GDM1 (cell line): ENCODE measurements at places on chromosomes 1 and 21.
A peak's percentile ranks its signal among the peaks of the same experiment; 100 is the strongest.

DNA sequence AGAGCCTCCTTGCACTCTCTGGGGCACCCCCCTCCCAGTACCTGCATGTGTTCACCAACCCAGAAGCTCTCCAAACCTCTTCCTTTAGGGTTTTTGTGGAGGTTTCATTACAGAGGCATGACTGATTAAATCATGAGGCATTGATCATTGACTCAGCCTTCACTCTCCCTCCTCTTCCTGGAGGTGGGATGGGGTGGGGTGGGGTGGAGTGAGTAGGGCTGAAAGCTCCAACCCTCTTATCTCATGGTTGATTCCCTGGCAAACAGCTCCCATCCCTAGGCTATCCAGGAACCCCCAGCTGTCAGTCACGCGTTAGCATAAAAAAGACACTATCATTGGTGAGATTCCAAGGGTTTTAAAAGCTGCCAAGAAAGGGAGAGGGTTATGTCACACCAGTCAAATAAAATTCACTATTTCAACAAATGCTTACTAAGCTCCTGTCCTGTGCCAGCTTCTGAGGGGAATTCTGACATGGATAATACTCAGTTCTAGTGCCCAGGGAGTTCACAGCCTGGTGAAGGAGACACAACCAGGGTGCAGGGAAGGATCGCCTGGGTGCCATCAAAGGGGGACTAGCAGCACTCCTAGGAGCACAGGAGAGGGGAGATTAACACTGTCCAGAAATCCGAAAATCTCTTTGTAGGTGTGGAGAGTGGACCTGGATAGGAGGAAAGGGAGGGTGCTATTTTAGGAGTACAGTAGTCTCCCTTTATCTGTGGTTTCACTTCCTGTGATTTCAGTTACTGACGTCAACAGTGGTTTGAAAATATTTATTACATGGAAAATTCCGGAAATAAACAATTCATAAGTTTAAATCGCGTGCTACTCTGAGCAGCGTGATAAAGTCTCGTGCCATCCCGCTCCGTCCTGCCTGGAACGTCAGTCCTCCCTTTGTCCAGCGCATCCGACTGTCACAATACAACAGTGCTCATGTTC, 6.8 kb upstream of the IL24 start:
- DNase-seq: no peak

- no peak for DNase-seq
Observed at GRCh38 chr1:230386637-230387262, 39.4 kb downstream of the PGBD5 start.

DNA sequence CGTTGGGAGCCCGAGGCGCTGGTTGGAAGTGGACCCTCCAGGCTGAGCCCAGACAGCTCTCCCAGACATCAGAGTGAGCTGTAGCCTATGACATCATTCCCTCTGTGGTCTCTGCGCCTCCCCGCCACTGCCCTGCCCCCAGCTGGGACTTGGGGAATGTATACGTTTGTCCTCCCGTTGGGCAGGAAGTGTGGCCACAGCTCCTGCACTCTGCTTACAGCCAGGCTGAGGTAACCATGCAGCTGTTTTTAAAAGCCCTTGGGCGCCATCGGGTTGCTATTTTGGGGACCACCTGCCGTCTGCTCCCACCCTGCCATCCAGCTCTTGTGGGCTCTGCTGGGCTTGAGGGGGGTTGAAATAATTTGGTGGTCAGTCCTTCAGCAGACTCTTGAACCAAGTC, 7.8 kb downstream of the VASH2 start:
- no peak for DNase-seq

GRCh38 chr1:25180996-25181395, 51.3 kb downstream of the SYF2 start:
- no peak for DNase-seq

GRCh38 chr1:157469752-157470675, 82.3 kb downstream of the FCRL5 start:
- DNase-seq: peak; percentile 17

DNA sequence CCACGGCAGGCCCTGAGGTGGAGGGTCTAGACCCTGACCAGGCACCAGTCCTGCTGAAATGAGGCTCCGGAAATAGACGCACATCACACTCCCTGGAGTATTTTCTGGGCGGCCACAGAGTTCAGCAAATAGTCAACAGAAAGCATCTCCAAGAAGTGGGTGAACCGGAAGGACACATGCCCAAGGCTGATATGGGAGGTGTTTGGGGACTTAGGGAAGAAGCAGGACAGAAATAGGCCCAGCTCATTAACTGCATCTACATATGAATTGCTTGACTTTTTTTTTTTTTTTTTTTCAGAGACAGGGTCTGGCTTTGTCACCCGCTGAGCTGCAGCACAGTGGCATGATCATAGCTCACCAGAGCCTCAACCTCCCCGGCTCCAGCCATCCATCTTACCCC, 36.5 kb upstream of the GPR157 start:
- DNase-seq: no peak

GRCh38 chr1:6860401-6860800, 75.1 kb downstream of the CAMTA1 start:
- DNase-seq: no peak

GRCh38 chr1:20530306-20530705, 22.1 kb upstream of the FAM43B start:
- DNase-seq: no peak

- no peak for DNase-seq
Observed at GRCh38 chr1:199071080-199071479, 432.2 kb downstream of the PTPRC start.

GRCh38 chr1:10105484-10105883, 72.7 kb downstream of the UBE4B start:
- DNase-seq: no peak

DNA sequence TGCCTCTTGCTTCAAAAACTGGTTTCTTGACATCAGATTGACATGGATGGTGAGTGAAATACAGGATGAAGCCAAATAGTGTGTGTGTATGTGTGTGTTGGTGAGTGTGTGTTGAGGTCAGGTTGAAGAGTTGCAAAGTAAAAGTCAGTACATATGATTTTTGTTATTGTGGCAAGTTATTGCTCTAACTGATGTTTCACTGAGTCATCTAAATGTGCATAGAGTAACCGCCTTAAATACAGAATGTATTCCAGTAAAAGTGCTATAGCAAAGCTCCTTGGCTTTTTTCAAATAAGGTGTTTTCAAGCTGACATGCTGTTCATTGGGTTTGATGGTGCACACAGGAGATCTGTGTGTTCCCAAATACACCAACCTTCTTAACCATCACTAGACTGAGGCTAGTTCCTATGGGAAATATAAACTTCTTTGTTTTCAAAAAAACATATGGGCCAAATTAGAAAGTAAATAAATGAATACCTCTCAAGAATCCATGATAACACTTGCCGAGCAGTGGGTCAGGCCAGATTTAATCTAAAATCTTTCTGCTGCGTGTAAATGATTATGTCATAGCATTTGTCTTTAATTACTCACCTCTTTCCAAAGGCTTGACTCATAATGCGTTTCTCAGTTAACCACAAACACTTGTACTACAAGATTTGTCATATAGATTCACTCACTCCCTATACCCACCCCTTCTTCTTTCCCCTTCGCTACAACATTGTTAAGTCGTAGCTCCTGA, 151.1 kb downstream of the LYPLAL1 start:
- no peak for DNase-seq

DNA sequence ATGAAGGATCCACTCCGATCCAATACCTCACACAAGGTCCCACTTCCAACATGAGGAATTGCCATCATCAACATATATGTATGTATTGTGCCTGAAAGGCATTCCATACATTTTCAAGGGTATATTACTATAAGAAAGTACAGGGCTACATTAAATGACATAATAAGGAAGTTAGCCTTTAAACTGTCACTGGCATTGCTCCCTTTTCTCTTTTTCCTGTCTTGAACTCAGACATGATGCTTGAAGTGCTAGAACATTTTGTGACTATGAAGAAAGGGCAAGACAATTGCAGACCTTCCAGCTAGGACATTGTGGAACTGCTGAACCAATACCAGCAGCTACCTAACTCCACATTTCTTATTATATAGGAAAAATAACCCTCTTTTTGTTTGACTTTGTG, 2.9 kb upstream of the TSPAN2 start:
- no peak for DNase-seq

DNA sequence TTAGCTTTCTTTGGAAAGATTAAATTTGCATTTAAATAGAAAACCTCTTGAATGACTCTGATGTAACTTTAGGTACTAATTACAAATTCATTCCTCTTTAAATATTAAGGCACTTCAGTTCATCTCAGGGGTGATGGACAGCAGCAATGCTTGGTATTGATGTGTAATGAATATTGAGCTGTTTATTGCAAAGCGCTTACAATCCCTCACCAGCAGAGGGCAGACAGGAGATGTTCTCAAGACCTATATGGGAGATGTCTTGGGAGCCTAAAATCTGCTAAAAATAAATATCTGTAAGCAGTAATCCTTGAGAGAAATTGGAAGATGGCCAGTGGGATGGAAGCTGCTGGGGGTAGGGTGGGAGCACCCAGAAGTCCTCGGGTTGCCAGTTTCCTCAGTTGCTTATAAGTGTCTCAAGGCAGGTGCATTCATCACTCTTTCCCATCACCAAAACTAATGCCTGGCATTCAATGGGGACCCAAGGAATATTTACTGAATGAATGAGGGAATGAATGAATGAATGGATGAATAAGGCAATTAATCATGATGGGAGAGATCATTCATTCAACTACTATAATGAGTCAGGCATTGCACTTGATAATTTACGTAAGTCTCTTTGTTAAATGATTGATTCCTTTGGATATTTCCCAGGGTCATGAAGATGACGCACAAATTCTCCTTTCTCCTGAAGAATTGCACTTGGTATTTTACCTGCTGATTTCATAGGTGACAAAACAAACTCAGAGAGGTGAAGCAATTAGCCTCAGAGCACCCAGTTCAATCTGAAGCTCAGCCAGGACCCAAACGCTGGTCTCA, 2.3 kb downstream of the KLHDC8A start:
- peak; percentile 13 for DNase-seq

GRCh38 chr1:202685641-202686040, 24.6 kb downstream of the SYT2 start:
- DNase-seq: no peak

GRCh38 chr1:227465256-227465655, 98.1 kb upstream of the ZNF678 start:
- DNase-seq: no peak

DNA sequence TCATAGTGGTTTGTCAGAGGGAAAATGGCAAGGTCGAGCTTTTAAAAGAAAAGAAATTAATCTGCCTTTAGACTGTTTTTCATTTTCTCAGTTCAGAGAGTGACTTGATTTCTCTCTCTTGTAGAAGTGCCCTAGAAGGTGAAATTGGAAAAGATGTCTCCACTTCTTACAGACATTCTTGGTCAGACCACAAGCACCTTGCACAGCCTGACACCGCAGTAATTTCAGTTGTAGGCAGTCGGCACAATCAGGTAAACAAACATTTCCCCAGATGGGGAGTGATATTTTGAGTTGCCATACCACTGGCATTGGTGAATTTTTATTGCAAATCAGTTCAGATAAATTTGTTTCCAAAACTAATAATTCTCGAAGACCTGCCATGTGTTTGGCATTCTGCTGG, 86.8 kb downstream of the PHTF1 start:
- no peak for DNase-seq

DNA sequence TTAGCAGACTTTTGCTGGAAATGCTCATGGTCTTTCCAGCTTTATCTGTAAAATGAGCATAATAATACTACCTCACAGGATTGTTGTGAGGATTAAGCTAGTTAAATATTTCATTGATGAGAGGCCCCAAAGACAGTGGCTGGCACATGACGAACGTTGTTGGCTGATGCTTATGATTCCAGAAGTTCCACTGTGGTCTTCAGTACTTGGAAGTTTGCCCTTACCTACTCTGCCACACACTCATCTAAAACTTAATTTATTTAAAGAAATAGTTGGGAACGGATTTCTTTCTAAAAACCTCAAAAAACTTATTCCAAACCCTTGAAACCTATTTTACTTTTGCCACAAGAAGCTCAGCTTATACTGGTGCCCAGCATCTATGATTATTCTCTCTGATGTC, 170.7 kb downstream of the DHRS3 start:
- no peak for DNase-seq

GRCh38 chr1:36402504-36402890, 4.8 kb upstream of the LSM10 start:
- no peak for DNase-seq

- no peak for DNase-seq
Observed at GRCh38 chr1:59779949-59780348, 34.8 kb upstream of the HOOK1 start.

DNA sequence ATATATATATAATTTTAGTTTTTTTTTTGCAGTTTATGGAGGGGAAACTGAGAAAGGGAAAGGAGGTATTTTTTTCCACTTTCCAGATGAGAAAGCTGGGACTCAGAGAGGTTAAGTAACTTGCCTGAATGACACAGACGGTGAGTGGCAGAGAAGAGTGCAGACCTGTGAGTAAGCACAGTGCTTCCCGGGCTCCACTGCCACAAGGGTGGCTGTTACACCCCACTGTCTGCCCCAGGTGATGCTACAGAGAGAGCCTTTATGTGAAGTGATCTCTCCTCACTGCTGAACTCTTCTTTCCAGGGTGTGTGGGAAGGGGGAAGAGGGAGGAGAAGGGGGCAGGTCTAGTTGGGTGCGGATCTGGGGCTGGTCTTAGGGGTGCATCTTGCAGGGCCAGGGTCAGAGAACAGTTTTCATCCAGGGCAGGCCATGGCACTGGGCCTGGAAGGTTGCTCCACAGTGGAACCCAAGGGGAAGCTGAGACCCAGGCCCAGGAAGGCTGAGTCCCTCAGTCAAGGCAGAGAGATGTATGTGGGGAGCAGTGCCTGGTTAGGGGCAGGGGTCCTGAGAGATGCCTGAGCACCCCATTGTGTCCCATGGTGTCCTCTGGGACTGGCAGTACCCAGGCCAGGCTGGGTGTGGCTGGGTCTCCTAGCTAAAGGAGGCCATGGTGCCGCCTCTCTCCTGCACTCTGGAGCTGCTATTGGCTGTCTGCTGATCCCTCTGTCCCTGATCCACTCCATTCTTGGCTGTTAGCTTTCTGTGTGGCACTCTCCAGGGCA, 357.5 kb downstream of the PTPRU start:
- no peak for DNase-seq

DNA sequence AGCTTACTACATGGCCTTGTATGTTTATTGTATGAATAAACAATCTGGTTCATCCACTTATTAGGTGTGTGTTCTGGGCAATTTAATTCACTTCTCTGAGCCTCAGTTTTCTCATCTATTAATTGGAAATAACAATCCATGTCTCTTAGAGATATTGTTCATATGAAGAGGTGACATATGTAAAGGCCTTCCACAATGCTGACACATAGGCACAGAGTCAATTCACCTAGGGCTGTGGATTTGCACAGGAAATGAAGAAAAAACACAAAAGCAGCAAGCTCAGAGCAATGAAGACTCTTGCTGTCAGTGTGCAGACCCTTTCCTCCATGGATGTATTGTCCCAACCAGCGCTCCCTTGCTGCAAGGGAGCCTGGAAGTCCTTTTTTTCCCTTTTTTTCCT, 195.2 kb upstream of the CAMK1G start:
- DNase-seq: no peak

GRCh38 chr1:207876131-207876530, 34.8 kb downstream of the CD34 start:
- DNase-seq: no peak
